ENCODE measurements at places on chromosomes 3 and 15.
A peak's percentile ranks its signal among the peaks of the same experiment; 100 is the strongest.

DNA sequence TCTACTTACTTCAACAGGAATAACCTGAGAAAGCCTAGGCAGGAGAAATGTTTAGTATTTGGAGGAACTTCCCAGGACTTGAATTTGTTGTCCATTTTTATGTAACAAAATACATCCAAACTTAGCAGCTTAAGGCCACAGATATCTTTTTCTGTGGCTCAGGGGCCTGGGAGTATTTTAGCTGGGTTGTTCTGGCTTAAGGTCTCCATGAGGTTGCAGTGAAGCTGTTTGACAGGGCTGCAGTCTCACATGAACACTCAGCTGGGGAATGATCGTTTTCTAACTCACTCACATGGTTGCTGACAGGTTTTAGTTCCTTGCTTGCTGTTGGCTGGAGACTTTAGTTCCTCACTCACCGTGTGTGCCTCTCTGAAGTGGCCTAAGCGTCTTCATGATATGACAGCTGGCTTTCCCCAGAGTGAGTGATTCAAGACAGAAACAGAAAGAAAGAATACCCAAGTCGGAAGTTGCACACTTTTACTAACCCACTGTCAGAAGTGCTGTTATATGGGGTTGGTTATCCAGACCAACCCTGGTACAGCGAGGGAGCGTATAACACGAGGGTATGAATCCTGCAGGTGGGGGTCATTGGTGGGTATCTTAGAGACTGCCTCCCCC lies 229.7 kb upstream of the TBL1XR1 start:
- no peak for DNase-seq

GRCh38 chr3:184486614-184487013 lies 75.0 kb upstream of the EPHB3 start:
- DNase-seq = no peak

DNA sequence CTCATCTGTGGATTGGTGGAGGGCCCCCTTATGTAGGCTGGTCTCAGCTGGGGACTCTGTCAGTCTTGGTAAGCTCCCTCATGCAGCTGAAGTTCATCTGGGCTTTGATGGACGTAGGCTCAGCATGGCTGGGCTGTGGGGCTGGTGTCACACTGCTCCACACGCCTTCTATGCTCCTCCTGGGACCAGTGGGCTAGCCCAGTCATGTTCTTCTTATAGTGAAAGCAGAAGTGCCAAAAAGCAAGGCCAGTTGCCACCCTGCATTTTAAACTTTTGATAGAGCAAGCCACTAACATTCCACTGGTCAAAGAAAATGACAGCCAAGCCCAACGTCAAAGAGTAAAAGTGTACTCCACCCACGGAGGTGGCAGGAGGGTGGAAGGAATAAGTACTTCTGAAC lies 165.5 kb downstream of the MEX3B start:
- no peak for DNase-seq

- DNase-seq = peak; percentile 97
Measured at GRCh38 chr3:143337387-143337786, 217.8 kb downstream of the CHST2 start.

GRCh38 chr3:123559040-123559861 lies 25.6 kb downstream of the HACD2 start:
- peak; percentile 14 for DNase-seq

DNA sequence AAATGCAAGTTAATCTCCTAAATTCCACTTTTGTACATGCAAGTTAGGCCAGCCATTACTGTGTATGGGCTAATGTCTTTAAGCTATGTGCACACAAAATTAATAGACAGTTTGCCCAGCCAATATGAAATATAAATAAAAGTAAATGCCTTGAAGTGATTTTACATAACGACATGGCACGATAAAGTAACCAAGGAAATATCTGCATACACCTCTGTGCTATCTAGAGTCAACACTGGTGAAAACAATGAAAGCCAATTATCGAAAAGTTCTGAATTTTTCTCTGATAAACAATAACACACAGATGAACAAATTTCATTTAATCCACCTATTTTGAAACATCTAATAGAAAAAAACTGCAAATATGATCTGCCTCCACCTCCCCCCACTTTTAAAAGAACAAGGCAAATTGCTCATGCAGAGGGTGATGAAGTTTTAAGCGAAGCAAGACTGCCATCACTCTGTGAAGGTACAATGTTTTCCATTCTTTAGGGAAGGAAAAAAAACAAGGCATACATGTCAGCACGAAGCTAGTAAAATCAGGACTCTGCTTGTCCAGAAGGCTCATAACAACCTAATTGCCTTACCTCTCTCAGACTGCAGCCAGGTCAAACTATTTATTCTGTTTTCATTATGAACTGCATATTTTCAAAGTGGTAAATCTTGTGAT lies 317.7 kb downstream of the MECOM start:
- DNase-seq = no peak

DNA sequence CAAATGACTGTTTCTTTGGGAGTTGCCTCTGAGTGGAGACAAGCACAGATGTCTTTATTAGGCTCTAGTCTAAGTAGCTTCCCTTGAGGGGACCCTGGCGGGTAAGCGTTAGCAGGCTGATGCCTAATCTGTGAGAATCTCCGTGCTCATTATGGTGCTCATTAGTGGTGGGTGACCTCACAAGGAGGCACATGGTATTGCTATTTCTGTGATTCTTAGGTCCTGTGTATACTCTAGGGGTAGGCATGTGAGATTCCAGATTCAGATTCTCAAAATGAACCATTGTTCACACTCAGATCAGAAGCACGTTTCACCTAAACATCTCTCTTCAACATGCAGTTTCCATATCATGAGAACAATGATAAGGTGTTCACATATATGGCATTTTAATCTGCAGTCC lies 809.7 kb downstream of the NR2F2 start:
- no peak for DNase-seq

DNA sequence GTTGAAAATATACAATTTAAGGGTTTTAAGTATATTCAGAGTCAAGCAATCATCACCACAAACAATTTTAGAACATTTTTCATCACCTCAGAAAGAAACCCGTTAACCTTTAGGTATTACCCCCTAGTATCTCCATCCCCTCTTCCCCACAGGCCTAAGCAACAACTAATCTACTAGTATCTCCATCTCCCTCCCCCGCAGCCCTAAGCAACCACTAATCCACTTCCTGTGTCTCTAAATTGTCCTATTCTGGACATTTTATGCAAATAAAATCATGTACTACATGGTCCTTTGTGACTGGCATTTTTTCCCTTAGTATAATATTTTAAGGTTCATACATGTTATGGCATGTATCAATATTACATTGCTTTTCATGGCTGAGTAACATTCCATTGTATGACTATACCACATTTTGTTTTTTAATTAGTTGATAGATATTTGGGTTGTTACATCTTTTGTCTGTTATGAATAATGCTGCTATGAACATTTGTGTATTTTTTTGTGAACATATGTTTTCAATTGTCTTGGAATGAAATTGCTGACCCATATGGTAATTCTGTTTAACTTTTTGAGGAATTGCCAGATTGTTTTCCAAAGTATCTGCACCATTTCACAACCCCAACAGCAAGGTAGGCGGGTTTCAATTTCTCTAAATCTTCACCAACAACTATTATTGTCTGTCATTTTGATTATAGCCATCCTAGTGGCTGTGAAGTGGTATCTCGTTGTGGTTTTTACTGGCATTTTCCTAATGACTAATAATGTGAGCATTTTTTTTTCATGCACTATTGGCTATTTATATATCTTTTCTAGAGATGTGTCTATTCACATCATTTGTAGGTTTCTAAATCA lies 215.6 kb upstream of the CD96 start:
- no peak for DNase-seq

GRCh38 chr3:20645340-20645739 lies 459.3 kb upstream of the SGO1 start:
- DNase-seq = peak; percentile 7

GRCh38 chr3:43932921-43933320 lies 242.2 kb downstream of the ABHD5 start:
- DNase-seq = no peak

DNA sequence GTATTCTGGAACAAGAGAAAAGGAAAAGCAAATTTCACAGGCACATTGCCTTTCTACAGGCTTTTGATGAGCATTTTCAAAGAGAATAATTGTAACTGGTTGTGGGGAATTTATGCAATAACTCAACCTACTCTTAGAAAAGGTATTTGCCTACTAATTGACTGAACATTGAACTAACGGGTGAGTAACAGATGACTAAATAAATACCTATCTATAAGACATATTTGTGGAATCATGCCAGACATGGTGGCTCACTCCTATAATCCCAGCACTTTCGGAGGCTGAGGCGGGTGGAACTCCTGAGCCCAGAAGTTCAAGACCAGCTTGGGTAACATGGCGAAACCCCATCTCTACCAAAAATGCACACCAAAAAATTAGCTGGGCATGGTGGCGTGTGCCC lies 367.7 kb downstream of the CGGBP1 start:
- no peak for DNase-seq

GRCh38 chr3:113660896-113661295 lies 35.5 kb downstream of the USF3 start:
- peak; percentile 19 for DNase-seq

DNA sequence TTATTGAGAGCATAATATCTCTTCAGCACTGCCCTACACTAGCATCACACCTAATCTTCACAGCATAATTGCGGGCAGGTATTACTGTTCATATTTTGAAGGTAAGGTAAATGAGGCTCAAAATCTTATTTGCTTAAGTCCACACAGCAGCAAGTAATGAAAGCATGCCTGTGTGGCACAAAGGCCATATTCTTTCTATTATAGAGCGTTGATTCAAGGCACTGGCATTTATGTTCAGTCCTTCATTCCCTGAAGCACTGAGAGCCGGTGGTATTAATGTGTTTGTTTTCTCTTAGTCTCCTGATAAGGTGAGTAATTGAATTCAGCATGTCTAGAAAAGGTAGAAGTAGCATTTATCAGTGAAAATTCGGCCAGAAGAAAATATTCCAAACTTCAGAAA lies 231.2 kb downstream of the BBX start:
- no peak for DNase-seq

All from NCI-H446 (cell line).